NCI-H187 treated with DMSO at 0.1 percent for 48 hours (cell line): ENCODE measurements at places on chromosomes 16 and 17.

- no peak for DNase-seq
Measured at GRCh38 chr16:83343935-83344366, 463.8 kb upstream of the HSBP1 start.

- no peak for DNase-seq
Measured at GRCh38 chr17:73247726-73248125, 14.0 kb downstream of the CPSF4L start.

DNA sequence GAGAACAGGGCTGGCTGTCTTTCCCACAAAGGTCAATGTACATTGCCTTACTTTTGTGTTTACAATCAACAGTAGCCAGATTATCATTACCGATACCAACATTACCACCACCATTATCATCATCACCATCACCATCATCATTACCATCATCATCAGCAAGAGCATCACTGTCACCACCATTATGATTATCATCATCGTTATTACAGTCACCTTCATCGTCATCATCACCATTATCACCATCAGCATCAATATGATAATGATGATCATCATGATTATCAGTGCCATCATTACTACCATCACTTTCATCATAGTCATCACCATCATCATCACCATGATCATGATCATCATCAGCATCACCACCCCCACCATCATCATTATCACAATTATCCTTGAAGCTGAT is 43.3 kb upstream of the RBFOX1 start:
- DNase-seq: no peak

DNA sequence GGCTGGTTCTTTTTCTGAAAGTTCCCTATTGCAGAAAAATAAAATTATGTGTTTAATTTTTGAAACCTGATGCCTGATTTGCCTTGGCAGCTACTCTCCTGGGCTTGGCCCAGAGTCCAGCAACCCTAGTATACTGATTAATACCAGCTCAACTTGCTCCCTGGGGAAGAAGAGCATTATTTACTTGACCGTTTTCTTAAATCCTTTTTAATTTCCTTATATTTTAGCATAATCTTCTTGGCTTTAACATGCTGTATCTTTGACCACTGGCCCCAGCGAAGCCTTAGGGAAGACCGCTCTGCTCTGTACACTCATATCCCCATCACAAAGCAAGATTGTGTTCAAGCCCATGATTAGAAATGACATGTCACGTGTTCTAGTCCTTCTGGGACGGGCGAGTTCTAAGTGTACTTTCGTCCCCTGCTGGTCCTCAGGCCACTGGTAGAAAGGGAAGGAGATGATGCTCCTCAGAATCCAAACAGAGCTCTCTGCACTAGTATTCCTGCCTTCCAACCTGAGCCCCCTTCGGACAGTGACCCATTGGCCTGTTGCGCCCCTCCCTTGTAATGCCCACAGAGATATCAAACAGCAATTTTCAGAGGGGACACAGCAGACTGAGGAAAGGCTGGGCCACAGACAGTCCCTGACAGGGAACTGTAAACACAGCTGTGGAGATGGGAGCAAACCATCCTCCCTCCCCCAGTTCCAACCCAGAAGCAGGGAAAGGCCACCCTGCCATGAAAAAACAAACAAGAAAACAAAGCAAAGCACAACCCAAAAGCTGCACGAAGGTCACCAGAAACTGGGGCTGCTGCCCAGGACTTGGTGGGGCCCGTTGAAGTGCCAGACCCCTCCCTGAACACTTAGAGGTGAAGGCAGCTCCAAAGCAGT is 4.3 kb upstream of the EZH1 start:
- DNase-seq: no peak

- DNase-seq: no peak
Measured at GRCh38 chr17:48704361-48705248, 17.7 kb downstream of the PRAC1 start.

GRCh38 chr16:73091174-73091573 is 43.2 kb upstream of the ZFHX3 start:
- no peak for DNase-seq

DNA sequence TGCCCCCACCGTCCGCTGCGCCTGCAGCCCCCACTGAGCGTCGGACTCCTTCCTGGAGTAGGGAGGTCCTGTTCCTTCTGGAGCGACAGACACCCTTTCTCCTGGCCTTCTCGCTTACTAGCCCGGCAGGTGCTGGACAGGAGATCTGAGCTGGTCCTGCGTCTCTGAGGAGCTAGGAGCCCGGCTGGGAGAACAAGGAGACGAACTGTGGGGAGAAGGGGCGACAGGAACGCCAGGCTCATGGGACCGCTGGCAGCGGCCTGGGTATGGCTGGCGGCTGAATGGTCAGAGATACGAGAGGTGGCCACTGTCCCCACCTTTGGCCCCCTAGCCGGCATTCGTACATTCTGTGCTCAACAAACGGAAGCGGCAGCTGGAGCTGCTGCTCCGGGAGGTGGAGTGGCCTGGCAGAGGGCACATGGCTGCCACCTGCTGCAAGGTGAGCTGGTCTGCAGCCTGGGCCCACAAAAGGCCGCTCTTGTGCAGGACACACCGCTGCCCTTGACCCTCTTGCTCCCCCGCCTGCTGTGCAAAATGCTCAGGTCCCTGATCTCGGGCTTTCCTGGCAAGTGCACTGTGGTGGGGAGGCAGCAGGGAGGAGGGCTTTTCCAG is 2066.7 kb downstream of the TP53TG3F start:
- DNase-seq: no peak

DNA sequence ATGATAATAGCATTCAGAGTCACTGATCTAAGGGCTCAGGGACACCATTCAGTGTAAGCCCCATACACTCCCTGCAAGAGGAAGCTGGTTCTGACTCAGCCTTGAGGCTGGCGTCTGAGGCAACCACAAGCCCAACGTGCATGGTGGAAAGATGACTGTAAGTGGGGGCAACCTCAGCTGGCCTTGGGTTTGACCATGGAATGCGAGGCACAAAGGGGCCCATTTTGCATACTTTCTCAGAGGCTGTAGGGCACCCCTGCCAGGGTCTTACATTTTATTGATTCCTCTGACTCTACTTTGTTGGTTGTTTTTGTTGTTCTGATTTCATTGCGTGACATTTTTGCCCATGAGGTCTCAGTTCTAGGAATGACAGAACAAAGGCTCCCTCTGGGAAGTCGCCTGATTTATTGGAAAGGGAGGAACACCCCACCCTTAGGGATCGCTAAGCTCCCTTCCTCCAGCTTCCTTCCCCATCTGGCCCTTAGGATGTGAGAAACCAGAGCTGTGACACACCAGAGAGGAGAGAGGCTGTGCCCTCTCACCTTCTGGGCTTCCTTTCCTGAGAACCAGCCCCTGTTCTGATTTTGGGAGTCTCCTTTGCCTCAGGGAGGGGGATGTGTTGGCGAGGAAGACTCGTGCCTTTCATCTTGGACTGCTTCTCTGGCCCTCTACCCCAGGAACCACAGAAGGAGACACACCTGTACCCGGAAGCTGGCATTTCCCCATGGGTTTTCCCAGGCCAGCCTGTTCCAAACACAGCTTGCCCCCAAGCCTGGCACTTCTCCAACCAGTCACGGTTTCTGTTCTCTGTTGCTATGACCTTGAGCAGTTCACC is 5.6 kb upstream of the CIITA start:
- no peak for DNase-seq

DNA sequence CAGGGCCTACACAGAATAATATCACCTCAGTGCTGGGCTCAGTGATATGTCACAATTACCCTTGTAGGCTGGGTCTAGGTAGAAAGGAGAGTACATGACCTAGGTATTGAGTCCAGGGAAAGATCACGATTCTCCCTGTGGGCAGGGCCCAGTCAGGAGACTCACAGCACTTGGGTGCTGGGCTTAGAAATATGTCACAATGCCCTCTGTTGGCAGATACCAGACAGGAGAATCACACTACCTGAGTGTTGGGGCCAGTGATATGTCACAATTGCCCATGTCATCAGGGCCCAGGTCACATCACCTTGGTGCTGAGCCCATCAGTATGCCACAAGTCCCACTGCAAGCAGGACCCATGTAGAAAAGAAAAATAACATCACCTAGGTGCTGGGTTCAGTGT is 2105.5 kb downstream of the TP53TG3F start:
- DNase-seq: no peak

DNA sequence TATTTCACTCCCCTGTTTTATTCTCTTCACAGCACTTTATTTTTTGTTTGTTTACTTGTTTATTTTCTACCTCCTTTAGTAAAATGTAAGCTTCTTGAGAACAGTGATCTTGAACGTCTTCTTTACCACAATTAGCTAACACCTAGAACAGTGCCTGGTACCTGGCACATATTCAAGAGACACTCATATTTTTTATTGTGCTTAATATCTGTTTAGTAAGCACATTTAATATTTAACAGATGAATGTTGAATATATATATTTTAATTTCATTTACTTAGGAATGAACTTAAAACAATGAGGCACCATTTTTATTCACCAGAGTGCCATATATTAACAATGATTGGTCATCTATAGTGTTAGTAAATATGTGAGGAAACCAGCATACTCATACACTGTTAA is 130.2 kb downstream of the STXBP4 start:
- DNase-seq: no peak

DNA sequence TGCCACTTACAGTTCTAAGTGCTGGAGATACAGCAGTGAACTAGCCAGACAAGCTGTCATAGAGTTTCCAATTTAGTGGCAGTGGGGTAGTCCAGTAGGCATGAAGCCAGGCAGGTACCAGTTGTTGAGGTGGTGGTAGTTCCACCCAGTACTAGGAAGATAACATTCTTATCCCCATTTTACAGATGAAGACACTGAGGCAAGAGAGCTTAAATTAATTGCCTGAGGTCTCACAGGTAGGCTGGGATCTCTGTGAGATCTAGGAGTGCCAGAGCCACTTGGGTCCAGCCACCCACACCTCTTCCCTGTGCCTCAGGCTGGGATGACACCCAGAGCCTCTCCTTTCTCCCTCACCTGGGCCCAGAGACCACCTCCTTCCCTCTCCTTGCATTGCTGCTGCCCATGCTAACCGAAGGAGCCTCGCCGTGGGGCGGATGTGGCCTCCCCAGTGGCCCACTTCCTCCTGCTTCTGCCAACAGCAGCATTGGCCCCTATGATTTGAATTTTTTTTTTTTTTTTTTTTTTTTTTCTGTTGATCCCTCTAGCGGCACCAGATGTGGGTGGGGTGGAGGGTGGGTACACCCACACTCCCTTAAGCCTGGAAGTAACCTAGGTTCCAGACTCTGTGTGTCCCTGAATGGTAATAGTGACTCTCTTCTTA is 114.0 kb downstream of the PRKCB start:
- DNase-seq: no peak

GRCh38 chr16:2987833-2988232 is 7.6 kb upstream of the PKMYT1 start:
- no peak for DNase-seq

GRCh38 chr16:70737377-70738082 is 51.7 kb upstream of the MTSS2 start:
- no peak for DNase-seq

- no peak for DNase-seq
Measured at GRCh38 chr17:78197147-78197832, 10.1 kb downstream of the AFMID start.

GRCh38 chr16:89034573-89034961 is 57.6 kb upstream of the CBFA2T3 start:
- no peak for DNase-seq

DNA sequence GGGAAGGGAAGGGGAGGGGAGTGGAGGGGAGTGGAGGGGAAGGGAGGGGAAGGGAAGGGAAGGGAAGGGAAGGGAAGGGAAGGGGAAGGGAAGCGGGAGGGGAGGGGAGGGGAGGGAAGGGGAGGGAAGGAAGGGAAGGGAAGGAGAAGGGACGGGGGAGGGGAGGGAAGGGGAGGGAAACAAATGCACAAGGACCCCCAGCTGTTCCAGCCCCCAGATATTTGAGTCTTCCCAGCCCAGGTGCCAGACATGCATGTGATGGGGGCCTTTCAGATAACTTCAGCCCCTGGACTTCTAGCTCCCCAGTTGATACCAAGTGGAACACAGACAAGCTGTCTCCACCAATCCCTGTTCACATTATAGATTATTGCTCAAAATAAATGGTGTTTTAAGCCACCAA is 14.7 kb upstream of the KDM8 start:
- no peak for DNase-seq

DNA sequence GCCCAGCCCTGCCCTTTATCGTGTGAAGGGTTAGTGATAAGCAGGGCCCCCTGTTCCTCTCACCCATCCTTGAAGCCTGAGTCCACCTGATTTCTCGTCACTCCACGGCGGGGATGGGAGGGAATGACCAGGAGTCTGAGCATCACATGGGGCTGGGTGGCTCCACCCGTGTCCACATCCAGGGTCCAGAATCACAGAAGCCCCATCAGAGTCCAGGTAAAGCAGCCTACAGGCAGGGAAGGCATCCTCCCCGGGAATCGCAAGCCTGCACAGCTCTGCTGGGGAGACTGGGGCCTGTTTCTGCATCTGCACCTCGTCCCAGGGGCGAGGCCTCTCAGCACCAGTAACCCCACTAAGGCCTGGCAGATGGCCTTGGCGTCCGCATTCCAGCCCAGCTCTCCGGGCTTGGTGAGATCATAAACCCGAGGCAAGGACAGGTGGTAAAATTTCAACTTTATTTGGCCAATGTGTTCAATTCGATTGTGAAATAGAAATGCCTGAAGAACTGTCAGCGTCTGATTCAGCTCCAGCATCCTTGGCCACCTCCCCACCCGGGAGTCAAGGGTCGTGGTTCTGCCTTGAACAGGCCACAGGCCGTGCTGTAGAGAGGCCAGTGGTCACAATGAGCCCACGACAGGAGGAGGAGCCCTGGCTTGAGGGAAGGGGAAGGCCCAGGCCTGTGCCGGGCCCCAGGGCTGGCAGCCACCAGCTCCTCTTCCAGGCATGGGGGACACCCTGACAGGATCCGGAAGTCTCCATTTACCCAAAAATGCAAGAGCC is 8.1 kb upstream of the PPP1R27 start:
- no peak for DNase-seq

DNA sequence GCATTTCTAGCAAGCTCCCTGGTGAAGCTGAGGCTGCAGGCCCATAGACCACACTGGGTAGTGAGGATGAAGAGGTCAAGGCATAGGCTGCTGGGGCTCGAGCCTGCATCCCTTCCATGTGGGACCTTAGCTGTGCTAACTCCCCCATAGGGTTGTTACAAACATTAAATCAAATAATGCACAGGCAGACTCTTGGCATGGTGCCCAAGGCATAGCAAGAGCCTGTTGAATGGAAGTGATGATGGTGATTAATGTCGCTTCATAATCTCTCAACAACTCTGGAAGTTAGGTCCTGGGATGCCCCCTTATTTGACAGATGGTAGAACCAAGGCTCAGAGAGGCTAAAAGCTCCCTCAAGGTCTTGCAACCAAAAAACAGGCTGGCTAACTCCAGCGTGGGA is 283.9 kb upstream of the EEF2KMT start:
- no peak for DNase-seq

DNA sequence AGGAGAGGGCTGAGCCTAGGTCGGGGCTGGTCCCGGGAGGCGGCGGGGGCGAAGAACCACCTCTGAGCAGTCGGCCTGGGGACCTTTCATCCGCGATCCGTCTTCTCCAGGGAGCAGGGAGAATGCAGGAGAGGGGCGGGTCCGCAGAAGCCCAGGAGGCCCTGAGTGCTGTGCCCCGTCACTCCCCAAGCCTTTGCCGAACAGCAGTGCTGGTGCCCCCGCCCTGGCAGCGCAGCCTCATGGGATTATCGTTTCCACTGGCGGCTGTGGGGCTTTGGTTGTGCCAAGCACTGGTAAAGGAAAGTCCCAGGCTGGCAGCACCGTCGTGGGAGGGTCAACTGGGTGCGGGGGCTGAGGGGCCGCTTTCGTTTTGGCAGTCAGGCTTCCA is 631 bp downstream of the TBL3 start:
- DNase-seq: no peak
